ENCODE measurements at places on chromosomes 12 and 14. TPM values are rescaled to one million over a fixed set of nuclear protein-coding genes. Genes with fewer than 3 reads are reported as not detected.

The SLC35F4 gene
- not detected for total RNA-seq

The STYK1 gene
- not detected for total RNA-seq

The CISTR gene
- total RNA-seq, result not detected

The ANO6 gene
- total RNA-seq, result 224 TPM

The NXPH4 gene
- not detected for total RNA-seq

The M6PR gene
- total RNA-seq, result 89.3 TPM

DNA sequence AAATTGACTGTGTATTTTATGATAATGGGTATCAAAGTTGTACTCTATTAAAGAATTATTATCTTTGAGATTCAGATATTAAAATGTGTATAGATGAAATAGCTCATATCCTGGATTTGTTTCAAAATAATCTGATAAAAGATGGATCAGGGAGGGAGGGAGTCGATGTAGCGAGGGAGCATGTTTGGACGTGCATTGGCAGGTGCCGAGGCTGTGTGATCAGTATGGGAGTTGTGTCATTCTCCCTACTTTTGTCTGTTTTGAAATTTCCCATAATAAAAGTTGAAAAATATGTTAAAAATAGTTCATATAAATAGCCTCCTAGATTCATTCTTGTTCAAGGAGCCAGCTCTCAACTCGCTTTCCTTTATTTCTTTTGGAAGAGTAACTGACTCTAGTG, 171.6 kb upstream of the HIF1A start:
- ATAC-seq, result no peak

- ATAC-seq, result no peak
These were observed 427.1 kb downstream of the RPS29 start for GRCh38 chr14:49159081-49159480.

GRCh38 chr12:88579161-88579517, 1.1 kb downstream of the KITLG start:
- no peak for ATAC-seq

DNA sequence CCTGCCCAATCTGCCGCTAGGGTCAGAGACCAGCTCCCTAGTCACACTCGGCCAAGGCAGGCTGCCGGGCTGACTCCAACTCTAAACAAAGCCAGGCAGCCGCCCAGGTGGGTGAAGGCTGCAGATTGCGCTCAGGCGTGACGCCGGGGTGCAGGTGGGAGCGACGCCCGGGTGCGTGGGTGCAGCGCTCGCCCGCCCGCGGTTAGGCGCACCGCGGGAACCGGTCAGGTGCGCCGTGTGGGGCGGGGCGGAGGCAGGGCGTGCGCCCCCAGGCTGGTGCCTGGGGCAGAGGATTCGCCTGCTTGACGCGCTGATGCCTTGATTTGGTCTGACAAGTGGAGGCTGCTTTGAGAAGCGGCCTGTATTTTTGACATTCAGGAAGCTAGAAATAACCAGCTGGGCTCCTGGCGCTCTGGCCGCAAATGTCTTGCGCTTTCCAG, 126.7 kb upstream of the HIF1A start:
- no peak for ATAC-seq

GRCh38 chr12:63968673-63969072, 124.2 kb downstream of the SRGAP1 start:
- ATAC-seq, result no peak

- peak; percentile 80 for ATAC-seq
These were observed 20.6 kb downstream of the MAPK1IP1L start for GRCh38 chr14:55071870-55072640.

- no peak for ATAC-seq
These were observed 1.8 kb upstream of the WNK1 start for GRCh38 chr12:750366-751191.

DNA sequence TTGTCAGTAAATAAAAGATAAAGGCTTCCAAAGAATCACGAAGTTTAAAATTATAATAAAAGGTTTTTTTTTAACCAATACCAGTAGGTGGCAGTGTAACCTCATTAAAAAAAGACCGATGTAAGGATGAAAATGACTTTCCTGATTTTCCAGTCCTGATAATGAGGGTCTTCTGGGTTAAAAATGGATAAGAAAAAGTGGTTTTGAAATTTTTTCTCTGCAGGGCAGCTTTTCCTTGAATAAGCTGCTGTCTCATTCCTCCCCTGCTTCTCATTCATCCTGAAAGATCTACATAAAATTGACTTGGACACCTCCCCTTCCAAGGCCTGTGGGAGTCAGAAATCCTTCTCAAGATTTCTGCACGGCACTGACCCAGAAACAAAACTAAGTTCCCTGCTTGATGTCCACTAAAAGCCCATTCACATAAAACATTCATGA, 58.9 kb upstream of the FBXO33 start:
- no peak for ATAC-seq

DNA sequence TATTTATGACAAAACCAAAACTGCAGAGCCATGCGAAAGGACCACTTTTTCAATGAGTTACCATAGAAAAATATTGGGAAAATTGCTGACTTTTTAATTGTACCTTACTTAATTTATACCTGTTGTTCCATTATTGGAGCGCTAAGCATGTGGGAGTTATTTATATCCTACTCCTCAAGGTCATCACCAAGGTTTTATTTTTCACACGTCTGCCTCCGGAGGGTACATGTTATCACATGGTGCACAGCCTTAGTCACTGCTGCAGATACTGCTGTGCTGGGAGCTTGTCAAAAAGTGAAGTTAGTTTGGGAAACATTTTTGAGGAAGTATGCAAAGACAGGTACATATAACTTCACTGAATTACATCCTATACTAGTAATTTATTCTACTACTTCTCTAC, 1444.3 kb downstream of the AACS start:
- ATAC-seq, result no peak

GRCh38 chr12:129305851-129306250, 452.6 kb downstream of the GLT1D1 start:
- no peak for ATAC-seq

DNA sequence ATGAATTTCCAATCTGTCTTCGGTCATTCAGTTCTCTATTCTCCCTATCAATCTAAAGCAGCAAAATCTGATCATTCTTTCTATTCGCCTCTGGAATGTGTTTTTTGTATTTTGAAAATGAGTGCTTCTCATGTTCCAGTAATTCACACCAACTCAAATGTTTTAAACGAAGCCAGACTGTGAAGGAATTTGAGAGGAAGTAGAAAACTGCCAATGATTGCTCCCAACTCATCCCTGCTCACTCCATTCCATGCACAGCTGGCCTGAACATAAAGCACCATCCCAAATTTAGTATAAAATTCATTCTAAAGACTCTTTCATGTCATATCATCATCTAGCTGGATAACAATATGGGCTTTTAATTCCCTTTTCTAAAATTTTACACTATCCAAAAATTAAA, 123.8 kb downstream of the DUSP6 start:
- ATAC-seq, result no peak

DNA sequence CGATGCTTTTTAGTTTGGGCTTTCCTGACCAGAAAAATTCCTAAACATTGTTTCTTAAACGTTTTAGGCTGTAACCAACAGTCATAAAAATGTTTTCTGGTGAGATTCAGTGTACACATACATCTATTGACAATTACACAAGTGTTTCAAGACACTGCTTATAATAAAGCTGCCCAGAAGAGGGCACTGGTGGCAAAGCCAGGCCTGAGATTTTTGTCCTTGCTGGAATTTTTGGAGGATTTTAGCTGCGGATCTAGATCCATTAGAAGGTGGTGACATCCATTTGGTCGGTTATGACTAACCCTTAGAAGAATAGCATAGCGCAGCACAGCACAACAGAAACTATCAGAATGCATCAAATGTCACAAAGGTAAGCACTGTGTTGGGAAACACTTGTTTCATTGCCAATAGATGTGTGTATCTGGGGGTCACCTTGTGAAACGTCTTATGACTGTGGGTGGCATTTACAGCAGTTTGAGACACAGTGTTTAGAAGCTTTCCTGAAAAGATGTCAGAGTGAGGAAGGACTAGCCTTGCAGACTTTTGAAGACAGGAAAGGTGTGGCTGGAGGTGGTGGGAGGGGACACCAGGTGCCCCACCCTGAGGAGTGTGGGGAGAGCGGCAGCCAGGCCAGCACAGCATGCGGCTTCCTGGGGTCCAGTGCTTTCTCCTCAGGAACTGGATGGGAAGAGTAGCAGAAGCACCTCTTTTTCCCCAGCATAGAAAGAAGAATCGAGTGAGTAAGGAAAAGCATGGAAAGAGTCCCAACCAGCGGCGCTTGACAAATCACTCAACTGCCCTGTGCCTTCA, 54.7 kb upstream of the FKBP4 start:
- no peak for ATAC-seq
